ENCODE measurements at places on chromosomes 3 and 15.

DNA sequence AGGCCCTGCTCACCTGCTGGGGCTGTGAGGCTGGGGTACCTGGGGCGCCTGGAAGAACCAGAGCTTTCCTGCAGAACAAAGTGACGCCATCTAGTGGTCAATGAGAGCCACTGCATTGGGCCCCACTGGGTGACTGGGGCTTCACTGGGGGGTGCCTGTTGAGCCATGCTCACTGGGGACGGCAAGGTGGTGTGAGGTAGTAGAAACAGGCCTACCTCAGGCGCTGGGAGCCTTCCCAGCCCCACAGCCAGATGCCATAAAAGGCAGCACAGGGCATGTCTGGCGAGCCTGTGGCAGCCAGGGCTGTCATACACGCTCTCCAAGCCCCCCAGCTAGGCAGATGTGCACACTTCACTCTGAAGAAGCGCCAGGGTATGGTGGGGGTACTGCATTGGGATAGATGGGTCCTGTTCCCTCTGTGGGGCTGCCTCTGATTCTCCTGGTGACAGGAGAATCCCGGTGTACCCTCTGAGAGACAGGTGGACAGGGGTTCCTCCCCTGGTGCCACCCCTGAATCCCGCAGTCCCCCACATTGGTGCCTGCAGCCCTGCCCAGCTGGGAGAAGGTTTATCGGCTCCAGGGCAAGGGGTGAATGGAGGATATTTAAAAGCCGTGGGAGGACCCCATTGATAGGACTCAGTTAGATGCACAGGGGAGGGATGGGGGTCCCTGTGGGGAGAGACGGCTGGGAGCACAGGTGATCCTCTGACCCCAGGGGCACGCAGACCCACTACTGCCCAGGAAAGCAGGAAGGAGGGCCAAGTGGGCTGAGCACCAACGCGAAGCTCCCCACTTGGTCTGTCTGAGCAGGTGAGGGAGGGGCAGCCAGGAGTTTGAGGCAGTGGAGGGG is 178.8 kb downstream of the NSMCE3 start:
- no peaks in the 10 kb centered on the region for H3K27me3 ChIP-seq
- DNase-seq: no peak
- H3K4me1 ChIP-seq: no peaks in the 10 kb centered on the region
- H3K27ac ChIP-seq: no peak overlapping the region
- no peak overlapping the region for H3K4me3 ChIP-seq

- no peak for DNase-seq
- no peak overlapping the region for H3K27ac ChIP-seq
- H3K4me1 ChIP-seq: no peaks in the 10 kb centered on the region
- H3K36me3 ChIP-seq: peaks cover 2% of the 10 kb centered on the region
- no peak overlapping the region for H3K4me3 ChIP-seq
- no peaks in the 10 kb centered on the region for H3K27me3 ChIP-seq
Measured at GRCh38 chr15:52150043-52150825, 37.7 kb upstream of the BCL2L10 start.

DNA sequence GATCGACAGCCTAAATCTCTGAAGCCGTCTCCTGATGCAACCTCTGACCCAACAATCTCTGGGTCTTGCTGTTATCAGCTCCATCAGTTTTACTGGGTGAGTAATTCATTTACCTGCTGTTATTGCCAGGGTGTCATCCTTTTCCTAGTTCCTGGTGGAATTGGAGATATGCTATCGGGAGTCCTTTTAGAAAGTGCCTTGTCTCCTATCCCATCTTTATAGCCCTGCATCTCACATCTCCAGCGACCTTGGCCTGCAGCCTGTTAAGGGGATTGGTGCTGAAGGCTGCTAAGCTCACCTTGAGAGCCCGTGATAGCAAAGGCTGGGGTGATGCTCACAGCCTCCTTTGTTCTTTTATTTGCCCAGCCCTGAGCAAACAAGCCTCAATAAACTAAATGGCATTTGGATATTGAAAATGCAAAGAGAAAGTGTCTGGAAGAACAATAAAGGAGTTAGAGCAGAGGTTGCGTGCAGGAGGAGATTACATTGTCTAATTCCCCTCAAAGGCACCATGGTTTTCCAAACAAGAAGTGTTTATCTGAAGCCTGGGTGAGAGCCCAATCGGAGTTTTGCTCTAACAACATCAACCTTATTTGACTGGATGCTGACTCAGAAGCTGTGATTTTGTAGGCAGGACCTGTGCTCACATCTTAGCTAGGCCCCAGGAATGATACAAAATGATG is 101.8 kb downstream of the RPLP1 start:
- peak overlapping the region; percentile 19 for H3K27ac ChIP-seq
- peaks cover 54% of the 10 kb centered on the region for H3K4me1 ChIP-seq
- H3K27me3 ChIP-seq: peaks cover 32% of the 10 kb centered on the region
- no peaks in the 10 kb centered on the region for H3K36me3 ChIP-seq
- H3K4me3 ChIP-seq: no peak overlapping the region

- H3K4me3 ChIP-seq: no peak overlapping the region
- DNase-seq: no peak
- H3K36me3 ChIP-seq: no peaks in the 10 kb centered on the region
Measured at GRCh38 chr15:100311833-100312476, 29.8 kb downstream of the ADAMTS17 start.

DNA sequence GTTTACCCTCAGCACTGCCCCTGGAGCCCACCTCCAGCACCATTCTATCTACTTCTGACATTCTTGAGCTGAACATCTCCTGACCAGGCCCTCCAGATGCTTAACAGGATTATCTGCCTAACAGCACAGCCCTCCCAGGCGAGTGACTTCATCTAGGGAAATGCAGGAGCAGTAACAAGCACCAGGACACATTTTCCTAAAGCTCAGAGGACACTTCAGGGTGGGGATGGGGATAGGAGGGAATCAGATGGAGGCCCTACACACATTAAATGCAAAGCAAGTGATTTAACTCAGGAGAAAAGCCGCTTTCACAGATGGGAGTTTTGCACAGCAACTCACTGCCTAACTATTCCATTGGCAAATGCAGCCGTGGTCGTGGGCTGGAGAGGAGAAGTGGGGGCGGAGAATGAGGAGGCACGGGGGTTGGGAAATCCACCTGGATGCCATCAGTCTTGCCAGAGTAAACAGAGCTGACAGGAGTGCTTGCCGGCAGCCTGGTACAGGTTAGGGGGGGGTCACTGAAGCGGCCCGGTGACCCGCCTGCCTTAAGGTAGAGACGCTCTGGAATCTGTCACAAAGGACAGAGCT is 21.3 kb upstream of the BNC1 start:
- DNase-seq: no peak
- no peak overlapping the region for H3K4me3 ChIP-seq
- no peak overlapping the region for H3K27ac ChIP-seq
- H3K36me3 ChIP-seq: no peaks in the 10 kb centered on the region
- H3K4me1 ChIP-seq: no peaks in the 10 kb centered on the region

DNA sequence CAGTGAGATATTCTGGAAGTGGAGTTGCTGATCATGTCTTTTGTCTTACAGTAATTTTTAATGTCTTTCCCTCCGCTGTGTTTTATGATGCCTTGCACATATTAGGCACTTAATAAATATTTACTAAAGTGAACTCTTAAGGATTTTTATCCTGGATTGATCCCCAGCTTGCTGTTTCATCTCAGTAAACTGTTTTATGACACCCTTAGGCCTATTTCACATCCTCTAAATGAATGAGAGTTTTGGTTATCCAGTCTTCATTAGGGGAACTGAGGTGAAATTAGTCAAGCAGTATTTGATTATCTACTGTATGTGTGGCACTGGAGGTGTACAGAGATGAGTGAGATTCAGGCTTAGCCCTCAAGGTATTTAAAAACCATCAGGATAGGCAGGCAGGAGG is 19.8 kb downstream of the CHCHD6 start:
- peaks cover 2% of the 10 kb centered on the region for H3K36me3 ChIP-seq
- no peak overlapping the region for H3K4me3 ChIP-seq
- no peak for DNase-seq

GRCh38 chr3:146638718-146639117 is 33.6 kb upstream of the PLSCR5 start:
- H3K4me3 ChIP-seq: no peak overlapping the region
- no peak for DNase-seq
- H3K27ac ChIP-seq: no peak overlapping the region
- no peaks in the 10 kb centered on the region for H3K4me1 ChIP-seq
- no peaks in the 10 kb centered on the region for H3K27me3 ChIP-seq

DNA sequence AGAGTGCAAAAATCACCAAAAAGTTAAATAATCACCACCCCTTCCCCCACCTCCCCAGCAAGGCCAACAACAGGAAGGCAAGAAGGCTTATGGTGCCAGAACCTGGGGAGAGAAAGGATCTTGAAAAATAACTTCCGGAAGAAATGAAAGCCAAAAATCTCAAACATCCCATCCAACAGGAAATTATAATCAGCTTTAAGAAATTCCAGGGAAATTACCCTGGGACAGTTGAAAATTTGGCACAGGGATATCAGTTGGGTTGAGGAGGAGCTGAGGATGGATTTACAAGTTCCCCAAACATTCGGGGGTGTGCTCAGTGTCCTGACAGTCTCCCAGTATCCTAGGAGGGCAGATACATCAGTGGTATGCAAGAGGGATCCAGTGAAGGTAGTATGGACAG is 82.7 kb downstream of the POLR2M start:
- no peak for DNase-seq
- no peaks in the 10 kb centered on the region for H3K36me3 ChIP-seq
- no peaks in the 10 kb centered on the region for H3K27me3 ChIP-seq
- H3K4me1 ChIP-seq: peaks cover 23% of the 10 kb centered on the region
- H3K27ac ChIP-seq: no peak overlapping the region
- H3K4me3 ChIP-seq: no peak overlapping the region

GRCh38 chr3:167936019-167936418 is 159.7 kb downstream of the GOLIM4 start:
- no peak overlapping the region for H3K4me3 ChIP-seq
- no peak overlapping the region for H3K27ac ChIP-seq
- H3K36me3 ChIP-seq: no peaks in the 10 kb centered on the region
- no peaks in the 10 kb centered on the region for H3K4me1 ChIP-seq
- no peaks in the 10 kb centered on the region for H3K27me3 ChIP-seq
- DNase-seq: no peak

- H3K27ac ChIP-seq: no peak overlapping the region
- H3K4me1 ChIP-seq: no peaks in the 10 kb centered on the region
- no peak overlapping the region for H3K4me3 ChIP-seq
- no peaks in the 10 kb centered on the region for H3K36me3 ChIP-seq
- no peaks in the 10 kb centered on the region for H3K27me3 ChIP-seq
Measured at GRCh38 chr3:56837196-56837955, 35.6 kb upstream of the ARHGEF3 start.

- H3K4me3 ChIP-seq: no peak overlapping the region
- H3K27me3 ChIP-seq: no peaks in the 10 kb centered on the region
- H3K36me3 ChIP-seq: peaks cover 16% of the 10 kb centered on the region
- H3K27ac ChIP-seq: no peak overlapping the region
- DNase-seq: no peak
Measured at GRCh38 chr3:141278196-141279076, 46.8 kb downstream of the PXYLP1 start.

GRCh38 chr3:66267031-66267430 is 46.2 kb downstream of the SLC25A26 start:
- H3K27ac ChIP-seq: no peak overlapping the region
- DNase-seq: no peak
- no peaks in the 10 kb centered on the region for H3K4me1 ChIP-seq

GRCh38 chr3:146156095-146156494 is 4.9 kb downstream of the PLOD2 start:
- H3K27ac ChIP-seq: peak overlapping the region; percentile 96
- H3K36me3 ChIP-seq: peaks cover 4% of the 10 kb centered on the region
- no peaks in the 10 kb centered on the region for H3K27me3 ChIP-seq
- H3K4me1 ChIP-seq: peaks cover 40% of the 10 kb centered on the region
- no peak for DNase-seq

GRCh38 chr3:138203938-138204337 is 16.8 kb downstream of the ARMC8 start:
- no peaks in the 10 kb centered on the region for H3K27me3 ChIP-seq
- no peak overlapping the region for H3K27ac ChIP-seq
- H3K4me3 ChIP-seq: no peak overlapping the region
- H3K36me3 ChIP-seq: peaks cover 8% of the 10 kb centered on the region
- H3K4me1 ChIP-seq: no peaks in the 10 kb centered on the region

- H3K4me3 ChIP-seq: no peak overlapping the region
- peaks cover 89% of the 10 kb centered on the region for H3K27me3 ChIP-seq
Measured at GRCh38 chr15:79089331-79089889, 1.2 kb downstream of the RASGRF1 start.

DNA sequence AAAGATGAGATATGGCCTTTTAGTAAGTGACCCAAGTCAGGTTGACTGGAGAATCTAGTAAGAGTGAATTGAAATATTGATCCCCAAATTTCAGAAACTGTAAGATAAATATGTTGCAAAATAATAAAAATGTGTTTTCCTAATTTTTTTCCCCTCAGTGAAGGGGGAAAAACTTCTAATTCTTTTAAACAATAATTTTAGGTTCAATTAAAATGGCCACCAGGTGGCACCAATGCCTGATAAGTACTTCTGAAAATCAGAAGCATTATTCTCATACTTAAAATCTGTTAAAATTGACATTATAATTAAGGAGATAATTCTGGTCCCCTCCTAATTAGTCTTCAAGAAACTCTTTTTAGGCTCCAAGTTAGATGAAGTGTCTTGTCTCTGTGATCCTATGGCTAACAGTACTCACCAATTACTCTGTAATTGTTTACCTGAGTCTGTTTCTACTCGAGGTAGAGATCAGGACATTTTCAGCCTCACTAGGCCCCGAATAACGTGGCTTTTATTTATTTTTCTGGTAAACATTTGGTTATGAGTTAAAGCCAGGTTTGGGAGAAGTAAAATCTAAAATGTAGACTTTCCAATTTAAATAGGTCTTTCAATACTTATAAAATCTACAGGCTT is 52.6 kb downstream of the NMD3 start:
- H3K4me1 ChIP-seq: no peaks in the 10 kb centered on the region
- no peak for DNase-seq
- no peak overlapping the region for H3K27ac ChIP-seq
- no peaks in the 10 kb centered on the region for H3K27me3 ChIP-seq
- no peak overlapping the region for H3K4me3 ChIP-seq
- H3K36me3 ChIP-seq: no peaks in the 10 kb centered on the region

DNA sequence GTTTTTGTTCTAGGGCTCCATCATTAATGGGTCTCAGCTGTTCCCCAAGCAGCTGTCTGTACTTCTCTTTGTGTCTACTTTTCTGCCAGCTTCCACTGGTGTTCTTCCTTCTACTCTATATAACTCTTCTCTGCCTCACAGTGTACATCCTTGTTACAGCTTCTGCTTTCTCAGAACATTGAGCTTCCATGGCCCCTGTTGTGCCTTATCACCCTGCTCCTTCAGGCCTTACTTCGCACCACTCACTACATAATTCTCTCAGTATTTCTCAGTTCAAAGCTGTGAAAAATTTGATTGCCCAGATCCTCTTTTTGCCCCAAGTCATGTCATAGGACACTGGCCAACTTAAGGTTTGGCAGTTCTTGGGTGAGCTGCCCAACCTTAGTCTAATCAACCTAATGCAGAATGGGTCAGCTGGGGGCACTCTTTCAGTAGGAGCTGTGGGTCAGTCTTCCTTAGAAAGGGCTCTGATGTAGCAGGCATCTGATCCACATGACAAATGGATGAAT is 28.9 kb downstream of the CSTA start:
- H3K36me3 ChIP-seq: peaks cover 7% of the 10 kb centered on the region
- H3K27me3 ChIP-seq: no peaks in the 10 kb centered on the region
- H3K27ac ChIP-seq: no peak overlapping the region
- no peak overlapping the region for H3K4me3 ChIP-seq
- no peak for DNase-seq
- H3K4me1 ChIP-seq: no peaks in the 10 kb centered on the region

- no peak overlapping the region for H3K27ac ChIP-seq
- H3K4me1 ChIP-seq: no peaks in the 10 kb centered on the region
Measured at GRCh38 chr3:112967828-112968227, 7.1 kb downstream of the CD200R1 start.
